Neural progenitor cell (in vitro differentiated cells): ENCODE measurements at places on chromosomes 13 and 19.

- no peak for DNase-seq
Observed at GRCh38 chr13:75762076-75762937, 126.2 kb downstream of the LMO7 start.

DNA sequence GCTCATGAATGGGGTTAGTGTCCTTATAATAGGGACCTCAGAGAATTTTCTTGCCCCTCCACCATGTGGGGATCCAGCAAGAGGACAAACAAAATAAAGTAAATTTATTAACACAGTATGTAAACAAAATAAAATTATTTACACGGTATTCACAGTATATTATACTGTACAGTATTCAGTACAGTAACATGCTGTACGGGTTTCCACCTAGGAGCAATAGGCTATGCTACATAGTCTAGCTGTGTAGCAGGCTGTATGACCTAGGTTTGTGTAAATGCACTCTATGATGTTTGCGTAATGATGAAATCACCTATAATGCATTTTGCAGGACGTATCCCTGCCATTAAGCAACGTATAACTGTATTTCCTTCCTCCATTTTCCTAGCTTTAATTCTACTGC is 11.8 kb upstream of the DIAPH3 start:
- no peak for DNase-seq

GRCh38 chr13:30984620-30985019 is 52.2 kb downstream of the TEX26 start:
- no peak for DNase-seq

GRCh38 chr19:23991170-23991569 is 76.5 kb downstream of the ZNF726 start:
- no peak for DNase-seq

- no peak for DNase-seq
Observed at GRCh38 chr13:36302289-36302688, 4.7 kb upstream of the CCDC169 start.

DNA sequence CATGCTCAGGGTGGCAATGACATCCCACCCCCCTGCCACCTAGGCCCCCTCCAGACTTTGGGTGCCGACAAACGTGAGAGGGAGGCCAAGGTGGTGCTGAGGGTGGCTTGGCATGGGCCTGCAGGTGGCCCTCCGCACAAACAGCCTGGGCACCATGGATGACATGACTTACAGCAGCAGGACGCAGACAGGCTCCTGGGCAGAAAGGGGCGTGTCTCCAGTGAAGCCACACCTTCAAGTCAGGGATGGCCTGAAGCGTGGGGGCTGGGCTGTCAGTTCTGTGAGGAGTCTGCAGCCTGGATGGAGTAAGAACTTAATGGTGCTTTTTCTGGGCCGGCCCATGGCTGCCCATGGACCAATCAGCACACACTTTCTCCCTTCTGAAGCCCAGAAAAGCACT is 25.3 kb downstream of the POMP start:
- DNase-seq: peak; percentile 77

- no peak for DNase-seq
Observed at GRCh38 chr19:38030686-38031422, 123.8 kb downstream of the SIPA1L3 start.

GRCh38 chr13:28357247-28357825 is 137.6 kb downstream of the FLT1 start:
- DNase-seq: no peak

- DNase-seq: no peak
Observed at GRCh38 chr13:43293986-43294385, 270.6 kb downstream of the DNAJC15 start.

DNA sequence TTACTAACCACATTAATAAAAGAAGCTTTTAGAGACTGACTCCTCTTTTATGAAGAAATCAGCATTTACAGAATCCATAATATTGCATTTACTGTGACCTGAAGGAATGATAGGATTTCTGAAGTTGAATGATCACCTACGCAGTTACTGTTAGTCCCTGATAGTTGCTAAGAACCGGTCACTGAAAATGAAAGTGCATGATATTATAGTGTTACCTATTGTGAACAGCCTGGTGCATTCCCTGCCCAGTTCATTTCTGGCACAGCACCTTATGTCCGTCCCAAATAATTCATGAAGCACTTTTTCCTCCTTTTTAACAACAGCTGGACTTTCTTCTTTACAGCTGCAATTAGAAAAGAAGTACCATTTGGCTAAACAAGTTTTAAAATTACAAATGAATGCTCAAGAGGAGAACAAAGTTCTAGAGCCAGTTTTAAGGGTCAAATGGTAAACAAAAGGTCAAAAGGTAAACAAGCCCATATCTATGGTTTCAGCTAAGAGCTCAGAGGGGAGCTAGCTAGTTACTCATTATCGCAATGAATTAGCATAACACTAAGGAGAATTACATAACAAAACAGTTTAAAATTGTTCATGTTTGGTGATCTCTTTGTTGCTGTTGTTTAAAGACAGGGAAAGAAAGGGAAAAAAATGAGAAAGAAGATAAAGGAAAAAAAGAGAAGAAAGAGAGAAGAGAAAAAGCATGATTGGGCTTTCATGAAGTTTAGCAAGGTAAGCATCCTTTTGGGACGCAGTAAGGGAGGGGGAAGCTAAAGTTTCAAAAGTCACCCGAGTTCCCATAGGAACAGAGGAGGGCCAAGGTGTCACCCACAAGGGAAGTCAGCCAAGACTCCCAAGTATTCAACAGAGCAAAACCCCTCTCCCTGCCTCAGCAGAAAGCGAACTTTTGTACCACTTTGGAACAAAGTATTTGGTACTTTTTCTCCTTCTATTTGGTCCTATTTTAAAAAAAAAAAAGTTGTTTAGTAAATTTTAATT is 50.2 kb downstream of the FLT3 start:
- DNase-seq: no peak
